B cell (primary cell): ENCODE measurements at places on chromosomes 7 and 10.

GRCh38 chr10:31186225-31187000 is 132.6 kb upstream of the ZEB1 start:
- no peak for DNase-seq

GRCh38 chr7:149791-150636 is 42.4 kb upstream of the FAM20C start:
- DNase-seq = no peak

DNA sequence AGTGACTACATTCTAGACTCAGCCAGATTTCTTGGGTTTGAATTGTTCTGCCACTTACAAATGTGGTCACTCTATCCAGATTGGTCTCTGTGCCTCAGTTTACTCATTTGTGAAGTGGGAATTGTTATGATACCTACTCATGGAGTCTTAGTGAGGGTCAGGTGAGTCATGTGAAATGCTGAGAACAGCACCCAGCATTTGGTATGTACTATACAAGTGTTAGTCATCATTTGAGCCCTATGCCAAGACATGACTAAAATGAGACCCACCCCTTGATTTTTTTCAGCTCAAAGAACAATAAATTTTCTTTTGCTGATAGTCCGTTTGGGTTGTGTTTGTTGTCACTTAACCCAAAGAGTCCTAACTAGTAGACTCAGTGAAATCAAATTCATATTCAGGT is 92.8 kb downstream of the CHN2 start:
- DNase-seq = no peak

DNA sequence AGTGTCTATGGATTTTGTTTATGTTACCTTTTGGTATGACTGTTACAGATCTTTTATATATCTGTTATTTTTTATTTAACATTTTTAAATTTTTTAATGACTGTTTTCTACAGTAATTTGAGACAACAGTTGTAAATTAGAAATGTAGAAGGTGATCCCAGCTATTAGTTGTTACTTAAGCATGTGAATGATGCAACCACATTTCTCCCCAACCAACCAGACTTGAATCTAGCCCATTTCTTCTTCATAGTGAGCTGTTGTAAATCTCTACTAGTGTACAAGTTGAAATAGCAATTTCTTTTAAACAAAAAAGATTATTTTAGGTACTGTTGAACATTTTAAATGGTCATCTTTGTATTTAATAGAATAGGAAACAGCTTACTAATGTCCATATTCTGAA is 18.0 kb downstream of the TMEM106B start:
- no peak for DNase-seq
